ENCODE measurements at places on chromosomes 4 and X.

GRCh38 chr4:184099000-184099399 lies 118.7 kb downstream of the ENPP6 start:
- DNase-seq, result no peak

GRCh38 chrX:72005046-72005445 lies 94.4 kb downstream of the NHSL2 start:
- DNase-seq, result no peak

- DNase-seq, result peak; percentile 21
These were observed 168.4 kb upstream of the GK2 start for GRCh38 chr4:79576429-79576753.

GRCh38 chr4:73620115-73620792 lies at the start of gene RASSF6:
RASSF6 (minus strand) TSS chr4:73620436; CDS start chr4:73611795, 8,641 bp downstream.
- DNase-seq, result no peak

Measured in AG10803 (cell line).